ENCODE measurements at places on chromosomes 4 and X. TPM values are rescaled to one million over a fixed set of nuclear protein-coding genes. Genes with fewer than 3 reads are reported as not detected.

GRCh38 chr4:33825685-33826084, 2418.6 kb downstream of the ARAP2 start:
- no peak overlapping the region for H3K4me3 ChIP-seq
- no peaks in the 10 kb centered on the region for H3K36me3 ChIP-seq
- no peaks in the 10 kb centered on the region for H3K27me3 ChIP-seq
- no peak overlapping the region for H3K27ac ChIP-seq

GRCh38 chr4:153610623-153611376, 73.3 kb upstream of the TLR2 start:
- H3K4me1 ChIP-seq = peaks cover 16% of the 10 kb centered on the region
- no peaks in the 10 kb centered on the region for H3K27me3 ChIP-seq
- no peak overlapping the region for H3K27ac ChIP-seq
- DNase-seq = no peak
- H3K36me3 ChIP-seq = peaks cover 28% of the 10 kb centered on the region
- no peak overlapping the region for H3K4me3 ChIP-seq

GRCh38 chr4:41141900-41142299, 72.4 kb downstream of the APBB2 start:
- H3K27me3 ChIP-seq = no peaks in the 10 kb centered on the region
- DNase-seq = no peak
- peaks cover 59% of the 10 kb centered on the region for H3K4me1 ChIP-seq
- no peak overlapping the region for H3K4me3 ChIP-seq
- peak overlapping the region; percentile 98 for H3K27ac ChIP-seq

- H3K36me3 ChIP-seq = peaks cover 5% of the 10 kb centered on the region
- no peak overlapping the region for H3K27ac ChIP-seq
- no peak for DNase-seq
- H3K4me3 ChIP-seq = no peak overlapping the region
- no peaks in the 10 kb centered on the region for H3K4me1 ChIP-seq
These were observed 24.2 kb downstream of the IQSEC2 start for GRCh38 chrX:53257166-53257565.

DNA sequence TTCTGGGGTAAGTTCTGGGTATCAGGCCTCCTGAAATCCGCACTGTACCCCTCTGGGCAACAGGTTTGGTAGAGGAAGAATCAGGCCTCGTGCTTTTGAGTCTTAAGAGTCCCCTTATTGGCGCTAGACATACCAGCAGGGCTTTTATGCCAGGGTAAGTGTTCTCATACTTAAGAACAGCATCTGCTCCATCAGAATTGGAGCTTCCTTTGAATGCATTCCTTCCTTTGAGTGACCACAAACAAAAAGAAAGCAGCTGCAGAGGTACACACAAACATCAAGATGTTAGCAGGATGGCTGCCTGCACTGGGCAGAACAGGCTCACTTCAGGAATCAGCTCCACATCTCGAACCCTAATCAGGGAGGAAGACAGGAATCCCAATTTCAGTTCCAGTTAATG, 156.8 kb downstream of the MGST2 start:
- H3K4me1 ChIP-seq = peaks cover 5% of the 10 kb centered on the region
- no peaks in the 10 kb centered on the region for H3K36me3 ChIP-seq
- H3K27me3 ChIP-seq = no peaks in the 10 kb centered on the region

- H3K27me3 ChIP-seq = no peaks in the 10 kb centered on the region
- H3K4me3 ChIP-seq = peak overlapping the region; percentile 95
- peaks cover 32% of the 10 kb centered on the region for H3K36me3 ChIP-seq
- H3K27ac ChIP-seq = peak overlapping the region; percentile 92
- DNase-seq = no peak
These were observed 627 bp downstream of the CDKN2AIP start for GRCh38 chr4:183445097-183445428.

GRCh38 chr4:32135642-32136041, 1415.5 kb downstream of the PCDH7 start:
- H3K27ac ChIP-seq = no peak overlapping the region
- H3K4me1 ChIP-seq = peaks cover 14% of the 10 kb centered on the region
- H3K4me3 ChIP-seq = no peak overlapping the region
- peaks cover 11% of the 10 kb centered on the region for H3K36me3 ChIP-seq
- H3K27me3 ChIP-seq = no peaks in the 10 kb centered on the region
- no peak for DNase-seq

Gene AADAT
- total RNA-seq = 10.7 TPM

- H3K27me3 ChIP-seq = no peaks in the 10 kb centered on the region
- peak overlapping the region; percentile 25 for H3K27ac ChIP-seq
- H3K4me3 ChIP-seq = no peak overlapping the region
- peaks cover 14% of the 10 kb centered on the region for H3K4me1 ChIP-seq
- H3K36me3 ChIP-seq = no peaks in the 10 kb centered on the region
These were observed 233.1 kb downstream of the FAT4 start for GRCh38 chr4:125547836-125548235.

Gene NHS
- total RNA-seq = 4.3 TPM

Measured in osteocyte (in vitro differentiated cells).